CD14-positive monocyte (primary cell): ENCODE measurements at places on chromosomes 5 and 9.

GRCh38 chr5:133845271-133845670 is 123.2 kb downstream of the C5orf15 start:
- no peak for DNase-seq

DNA sequence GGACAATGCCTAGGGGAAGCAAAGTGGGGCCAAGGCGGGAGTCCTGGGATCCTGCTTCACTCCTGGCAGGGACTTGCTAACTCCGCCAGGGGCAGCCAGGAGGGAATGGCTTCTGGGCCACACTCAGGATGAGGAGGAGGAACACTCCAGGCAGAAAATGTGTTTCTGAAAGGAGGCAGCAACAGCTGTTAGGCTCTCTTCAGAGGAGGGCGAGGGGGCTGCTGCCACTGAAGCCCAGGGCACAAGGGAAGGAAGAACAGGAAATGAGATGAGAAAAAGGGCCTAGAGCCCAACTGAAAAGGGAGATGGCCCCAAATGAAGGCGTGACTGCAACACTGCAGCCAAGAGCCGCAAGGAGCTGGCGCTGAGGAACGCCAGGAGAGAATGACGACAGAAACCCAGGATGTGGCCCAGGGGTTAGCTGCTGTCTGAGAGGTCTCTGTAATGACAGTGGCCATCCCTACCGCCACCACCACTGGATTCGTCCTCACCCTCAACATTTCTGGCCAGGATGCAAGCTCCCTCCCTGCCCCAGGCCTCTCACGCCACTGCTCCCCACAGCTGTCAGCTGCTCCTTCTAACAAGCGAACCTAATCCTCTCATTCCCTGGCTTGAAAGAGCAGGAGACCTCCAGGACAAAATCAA is 15.8 kb downstream of the PSMB7 start:
- no peak for DNase-seq

GRCh38 chr9:80435591-80435990 is 863.8 kb downstream of the TLE4 start:
- DNase-seq: no peak

GRCh38 chr5:80403782-80404181 is 4.1 kb upstream of the ZFYVE16 start:
- no peak for DNase-seq

DNA sequence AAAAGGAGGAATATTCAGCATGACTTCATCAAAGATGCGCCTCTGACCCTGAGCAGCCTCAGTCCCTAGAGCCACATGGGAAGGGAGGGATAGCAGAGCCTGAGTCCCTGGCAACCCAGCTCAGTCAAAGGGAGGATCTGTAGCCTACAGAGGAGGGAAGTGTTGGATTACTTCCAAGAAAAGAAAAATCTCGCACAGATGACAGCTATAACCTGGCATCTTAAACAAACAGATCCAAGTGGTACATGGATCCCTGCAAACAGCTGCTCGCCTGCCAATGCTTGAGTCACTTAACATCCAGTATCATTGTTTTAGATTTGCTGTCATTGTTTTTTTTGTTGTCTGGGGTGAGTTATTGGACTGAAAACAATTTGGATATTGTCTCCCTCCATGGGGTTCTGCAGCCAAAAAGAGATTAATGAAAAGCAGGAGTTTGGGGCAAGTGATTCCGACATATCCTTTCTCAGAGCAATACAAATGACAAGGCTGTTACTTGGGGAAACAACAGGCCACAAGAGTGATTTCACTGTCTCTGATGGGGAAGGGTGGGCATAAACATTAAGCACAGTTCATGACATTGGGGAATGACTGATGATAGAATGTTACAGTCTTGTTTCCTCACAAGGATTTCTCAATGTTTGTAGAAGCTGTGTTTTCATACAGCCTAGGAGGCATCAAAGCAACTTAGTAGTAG is 153.5 kb upstream of the KIF2A start:
- DNase-seq: no peak

GRCh38 chr5:9388941-9389674 is 156.8 kb downstream of the SEMA5A start:
- DNase-seq: no peak

DNA sequence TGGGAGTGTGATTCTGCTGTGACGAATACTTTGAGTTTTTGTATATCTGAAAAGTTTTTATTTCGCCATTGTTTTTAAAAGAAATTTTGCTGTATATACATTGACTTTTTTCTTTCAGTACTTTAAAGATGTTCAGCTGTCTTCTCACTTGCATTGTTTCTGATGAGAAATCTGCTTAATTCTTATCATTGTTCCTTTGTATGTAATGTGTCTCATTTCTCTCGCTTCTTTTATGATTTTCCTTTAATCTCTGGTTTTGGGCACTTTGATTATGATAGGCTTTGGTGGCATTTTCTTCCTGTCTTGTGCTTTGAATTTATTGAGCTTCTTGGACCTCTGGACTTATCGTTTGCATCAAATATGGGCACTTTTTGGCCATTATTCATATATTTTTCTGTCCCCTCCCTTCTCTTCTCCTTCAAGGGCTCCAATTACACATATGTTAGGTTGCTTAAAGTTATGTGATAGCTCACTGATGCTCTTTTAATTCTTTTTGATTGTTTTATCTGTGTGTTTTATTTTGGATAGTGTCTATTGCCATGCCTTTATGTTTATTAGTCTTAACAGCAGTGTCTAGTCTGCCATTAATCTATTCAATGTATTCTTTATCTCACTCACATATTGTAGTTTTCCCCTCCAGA is 30.6 kb downstream of the STX17 start:
- no peak for DNase-seq

GRCh38 chr9:14442956-14443355 is 129.0 kb upstream of the NFIB start:
- no peak for DNase-seq

GRCh38 chr9:135156525-135157510 is 69.3 kb downstream of the OLFM1 start:
- DNase-seq: no peak

DNA sequence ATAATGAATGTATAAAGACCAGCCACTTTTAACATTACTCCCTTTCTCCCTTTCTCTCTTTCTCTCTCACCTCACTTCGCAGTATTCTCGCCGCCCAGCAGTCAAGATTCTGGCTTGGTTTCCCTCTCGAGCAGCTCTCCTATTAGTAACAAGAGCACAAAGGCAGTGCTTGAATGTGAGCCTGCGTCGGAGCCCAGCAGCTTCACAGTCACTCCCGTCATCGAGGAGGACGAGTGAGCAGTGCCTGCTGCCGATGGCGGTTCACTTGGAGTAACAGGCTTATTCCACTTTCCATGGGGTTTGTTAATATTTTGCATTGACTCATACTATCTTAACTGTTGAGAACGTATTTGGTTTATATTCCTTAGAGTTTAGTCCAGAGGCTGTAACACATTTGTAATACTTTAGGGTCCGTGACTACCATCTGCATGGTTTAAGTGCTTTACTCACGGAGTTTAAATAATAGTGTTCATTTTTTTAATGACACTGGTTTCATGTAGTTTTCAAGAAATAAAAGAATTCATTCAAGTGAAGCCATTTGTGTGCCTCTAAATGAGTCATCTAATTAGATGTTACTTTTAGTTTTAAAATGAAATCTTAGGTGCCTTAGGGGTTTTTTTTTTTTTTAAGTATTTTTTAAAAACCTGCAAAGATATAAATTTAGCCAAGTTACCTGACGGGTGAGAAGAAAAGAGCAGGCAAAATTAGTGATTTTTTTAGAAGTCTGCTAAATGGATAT is 8.4 kb upstream of the DMRT3 start:
- DNase-seq: no peak

GRCh38 chr9:33287087-33287490 is 3.2 kb upstream of the NFX1 start:
- peak; percentile 58 for DNase-seq

DNA sequence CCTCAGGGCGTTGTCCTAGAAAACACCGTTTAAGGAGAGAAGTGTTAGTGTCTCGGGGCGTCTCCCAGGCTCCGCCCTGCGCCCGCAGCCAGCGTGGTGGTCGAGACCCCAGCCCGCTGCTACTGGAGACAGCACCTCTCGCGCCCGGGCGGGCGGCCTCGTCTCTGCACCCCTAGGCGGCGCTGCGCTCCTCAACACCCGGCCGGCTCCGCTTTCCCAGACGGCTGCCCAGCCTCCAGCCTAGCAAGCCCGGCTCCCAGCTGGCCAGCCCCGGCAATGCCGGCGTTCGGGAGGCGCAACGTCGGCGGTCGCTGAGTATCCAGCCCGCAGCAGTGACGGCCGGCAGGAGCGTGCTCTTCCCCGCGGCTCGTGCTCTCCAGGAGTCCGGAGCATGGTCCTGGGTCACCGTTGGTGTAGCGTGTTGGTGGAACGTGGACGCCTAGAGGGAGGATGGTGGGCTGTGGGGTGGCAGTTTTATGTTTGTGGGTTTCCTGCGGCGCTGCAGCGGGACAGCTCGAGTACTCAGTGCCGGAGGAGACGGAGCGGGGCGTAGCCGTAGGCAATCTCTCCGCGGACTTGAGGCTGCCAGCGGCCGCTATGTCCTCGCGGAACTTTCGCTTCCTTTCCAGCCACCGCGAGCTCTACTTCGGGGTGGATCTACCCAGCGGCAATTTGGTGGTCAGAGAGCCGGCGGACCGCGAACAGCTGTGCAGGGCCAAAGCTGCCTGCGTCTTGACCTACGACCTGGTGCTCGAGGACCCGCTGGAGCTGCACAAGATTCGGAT is 536 bp downstream of the PCDHAC1 start:
- no peak for DNase-seq

- DNase-seq: no peak
Measured at GRCh38 chr9:110207071-110207641, 803 bp downstream of the C9orf152 start.

DNA sequence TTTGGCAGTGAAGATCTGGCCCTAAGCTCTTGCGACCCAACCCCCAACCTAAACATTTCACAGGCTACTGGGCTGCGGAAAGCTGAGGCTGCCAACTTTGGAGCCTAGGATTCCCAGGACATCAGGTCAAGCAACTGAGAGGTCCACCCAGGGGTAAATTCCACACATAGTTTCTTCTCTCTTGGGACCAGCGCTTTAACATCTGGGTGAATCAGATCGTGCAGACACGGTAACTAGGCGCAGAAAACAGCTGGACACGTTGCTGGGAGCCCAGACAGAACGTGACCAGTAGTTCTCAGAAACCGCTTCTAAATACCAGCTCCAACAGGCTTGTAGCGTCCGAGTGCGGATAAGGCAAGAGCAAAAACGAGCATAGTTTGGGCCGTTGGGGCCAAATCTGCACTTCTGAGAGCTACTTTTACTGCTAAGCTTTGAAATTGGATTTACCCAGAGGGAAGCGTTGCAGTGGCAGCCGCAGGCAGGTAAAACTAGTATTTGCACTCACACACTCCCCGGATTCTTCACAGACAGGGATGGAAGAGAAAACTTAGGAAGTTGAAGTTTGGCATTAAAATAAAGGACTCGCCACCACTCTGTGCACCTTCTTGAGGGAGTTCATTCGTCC is 11.8 kb downstream of the ITGA1 start:
- peak; percentile 52 for DNase-seq

DNA sequence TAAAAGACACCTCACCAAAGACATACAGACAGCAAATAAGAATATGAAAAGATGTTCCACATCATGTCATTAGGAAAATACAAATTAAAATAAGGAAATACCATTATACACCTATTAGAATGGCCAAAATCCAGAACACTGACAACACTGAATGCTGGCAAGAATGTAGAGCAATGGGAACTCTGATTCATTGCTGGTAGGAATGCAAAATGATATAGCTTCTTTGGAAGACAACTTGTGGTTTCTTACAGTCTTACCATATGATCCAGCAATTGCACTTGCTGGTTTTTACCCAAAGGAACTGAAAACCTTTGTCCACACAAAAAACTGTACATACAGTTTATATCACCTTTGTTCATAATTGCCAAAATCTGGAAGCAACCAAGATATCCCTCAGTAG is 6.5 kb downstream of the TMEM161B start:
- no peak for DNase-seq

- DNase-seq: no peak
Measured at GRCh38 chr9:35172878-35173277, 11.1 kb downstream of the UNC13B start.

- DNase-seq: no peak
Measured at GRCh38 chr9:132670457-132671391, at the start of gene GTF3C4. TSS of gene GTF3C4 (plus strand) at chr9:132670464. CDS start at chr9:132670599, 135 bp downstream.

DNA sequence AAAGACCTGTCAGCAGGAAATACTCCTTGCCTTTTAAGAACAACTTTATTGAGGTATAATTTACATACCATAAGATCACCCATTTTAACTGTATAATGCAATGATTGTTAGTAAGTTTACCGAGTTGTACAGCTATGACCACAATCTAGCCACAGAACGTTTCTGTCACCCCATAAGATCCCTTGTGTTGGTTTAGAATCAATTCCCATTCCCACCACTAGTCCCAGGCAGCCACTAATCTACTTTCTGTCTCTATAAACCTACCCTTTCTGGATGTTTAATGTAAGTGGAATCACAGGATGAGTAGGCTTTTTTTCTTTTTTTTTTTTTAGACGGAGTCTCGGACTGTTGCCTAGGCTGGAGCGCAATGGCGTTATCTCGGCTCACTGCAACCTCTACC is 4.4 kb downstream of the GPR107 start:
- DNase-seq: no peak

DNA sequence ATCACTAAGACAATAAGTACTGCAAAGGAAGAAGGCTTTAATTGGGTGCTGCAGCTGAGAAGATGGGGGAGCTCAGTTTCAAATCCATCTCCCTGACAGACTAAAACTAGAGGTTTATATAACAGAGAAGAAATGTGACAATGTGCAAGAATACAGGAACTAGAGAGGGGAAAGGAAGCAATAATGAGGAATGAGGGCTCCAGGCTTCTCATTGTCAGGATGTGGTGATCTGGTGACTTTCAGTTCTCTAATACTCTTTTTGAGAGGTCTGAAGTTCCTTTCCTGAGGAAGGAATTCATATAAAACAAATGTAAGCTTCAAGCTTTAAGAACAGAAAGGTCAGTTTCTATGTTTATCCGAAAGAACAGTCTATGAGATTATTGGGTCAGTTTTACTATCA is 42.5 kb upstream of the SPATA31E1 start:
- peak; percentile 56 for DNase-seq

DNA sequence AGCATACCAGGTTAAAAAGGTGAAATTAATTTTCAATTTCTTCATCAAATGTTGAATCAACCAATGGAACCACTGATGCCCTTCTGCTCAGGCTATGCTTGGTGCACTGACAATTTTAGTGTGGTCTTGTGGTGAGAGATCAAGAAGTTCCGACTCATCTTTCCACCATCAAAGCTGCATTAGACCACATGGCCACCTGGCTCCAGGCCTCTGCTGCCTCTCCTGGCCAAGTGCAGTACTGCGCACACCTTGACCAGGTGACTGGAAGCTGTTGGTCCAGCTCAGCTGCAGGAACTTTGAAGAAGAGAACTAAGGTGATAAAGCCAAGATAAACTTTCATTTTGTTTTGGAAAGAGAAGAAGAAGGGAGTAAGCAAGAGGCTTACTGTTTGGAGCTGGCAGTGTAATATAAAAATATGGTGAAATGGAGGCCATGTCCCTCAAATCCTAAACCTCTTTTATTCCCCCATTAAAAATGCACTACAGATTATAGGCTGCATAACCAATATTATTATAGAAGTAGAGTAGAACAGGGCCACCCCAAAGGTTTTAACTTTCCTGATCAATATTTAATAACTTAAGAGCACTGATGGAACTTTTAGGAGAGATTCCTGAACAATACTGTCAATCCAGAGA is 315.5 kb upstream of the C9orf72 start:
- peak; percentile 2 for DNase-seq
